ENCODE measurements at places on chromosomes 11 and 22.

GRCh38 chr11:34145073-34145472 lies 39.6 kb downstream of the NAT10 start:
- no peak for DNase-seq

DNA sequence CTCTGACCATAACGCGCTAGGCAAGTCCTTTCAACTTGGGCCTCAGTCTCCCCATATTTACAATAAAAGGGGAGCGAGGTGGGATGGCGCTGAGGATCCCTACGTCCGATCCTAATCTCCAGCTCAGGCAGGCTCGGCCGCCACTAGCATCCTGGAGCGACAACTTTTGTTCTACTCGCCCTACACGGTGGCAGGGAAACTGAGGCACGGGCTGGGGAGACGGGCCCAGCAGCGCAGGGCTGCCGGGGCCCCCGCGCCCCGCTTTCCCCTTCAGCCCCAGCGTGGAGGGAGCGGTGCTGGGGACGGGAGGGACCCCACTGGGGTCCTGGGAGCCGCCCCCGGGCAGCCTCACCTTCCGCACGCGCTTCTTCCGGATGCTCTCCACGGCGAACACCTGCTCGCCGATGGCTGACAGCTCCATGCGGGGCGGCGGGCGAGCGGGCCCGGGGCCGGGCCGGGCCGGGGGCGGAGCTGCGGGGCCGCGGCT lies 413 bp downstream of the CBX7 start:
- DNase-seq: no peak

GRCh38 chr22:39999144-39999757 lies 4.5 kb downstream of the FAM83F start:
- DNase-seq: no peak

DNA sequence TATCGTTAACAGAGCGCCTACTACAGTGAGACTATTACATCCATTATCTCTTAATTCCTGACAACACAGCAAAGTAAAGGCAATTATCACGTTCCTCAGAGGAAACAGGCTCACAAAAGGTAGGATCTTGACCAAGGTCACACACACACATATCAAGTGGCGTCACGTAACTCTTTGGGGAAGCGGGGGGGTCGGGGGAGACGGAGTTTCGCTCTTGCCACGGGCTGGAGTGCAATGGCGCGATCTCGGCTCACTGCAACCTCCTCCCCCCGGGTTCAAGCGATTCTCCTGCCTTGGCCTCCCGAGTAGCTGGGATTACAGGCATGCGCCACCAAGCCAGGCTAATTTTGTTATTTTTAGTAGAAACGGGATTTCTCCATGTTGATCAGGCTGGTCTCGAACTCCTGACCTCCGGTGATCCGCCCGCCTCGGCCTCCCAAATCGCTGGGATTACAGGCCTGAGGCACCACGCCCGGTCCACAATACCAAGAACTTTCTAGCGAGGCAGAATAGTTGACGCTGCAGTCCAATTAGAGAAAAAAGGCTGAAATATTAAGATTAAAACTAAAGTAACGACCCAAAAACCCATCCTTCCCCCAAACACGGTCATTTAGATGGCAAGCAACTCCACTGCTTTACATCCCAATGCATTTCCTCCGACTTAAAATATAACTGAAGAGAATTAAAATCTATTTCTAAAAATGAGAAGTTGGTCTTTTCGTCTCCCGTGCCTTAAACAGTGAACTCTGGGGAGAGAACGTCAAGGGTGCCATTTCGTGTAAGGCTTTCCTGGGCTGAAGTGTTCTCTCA lies 1.2 kb downstream of the DDX17 start:
- DNase-seq: peak; percentile 21

DNA sequence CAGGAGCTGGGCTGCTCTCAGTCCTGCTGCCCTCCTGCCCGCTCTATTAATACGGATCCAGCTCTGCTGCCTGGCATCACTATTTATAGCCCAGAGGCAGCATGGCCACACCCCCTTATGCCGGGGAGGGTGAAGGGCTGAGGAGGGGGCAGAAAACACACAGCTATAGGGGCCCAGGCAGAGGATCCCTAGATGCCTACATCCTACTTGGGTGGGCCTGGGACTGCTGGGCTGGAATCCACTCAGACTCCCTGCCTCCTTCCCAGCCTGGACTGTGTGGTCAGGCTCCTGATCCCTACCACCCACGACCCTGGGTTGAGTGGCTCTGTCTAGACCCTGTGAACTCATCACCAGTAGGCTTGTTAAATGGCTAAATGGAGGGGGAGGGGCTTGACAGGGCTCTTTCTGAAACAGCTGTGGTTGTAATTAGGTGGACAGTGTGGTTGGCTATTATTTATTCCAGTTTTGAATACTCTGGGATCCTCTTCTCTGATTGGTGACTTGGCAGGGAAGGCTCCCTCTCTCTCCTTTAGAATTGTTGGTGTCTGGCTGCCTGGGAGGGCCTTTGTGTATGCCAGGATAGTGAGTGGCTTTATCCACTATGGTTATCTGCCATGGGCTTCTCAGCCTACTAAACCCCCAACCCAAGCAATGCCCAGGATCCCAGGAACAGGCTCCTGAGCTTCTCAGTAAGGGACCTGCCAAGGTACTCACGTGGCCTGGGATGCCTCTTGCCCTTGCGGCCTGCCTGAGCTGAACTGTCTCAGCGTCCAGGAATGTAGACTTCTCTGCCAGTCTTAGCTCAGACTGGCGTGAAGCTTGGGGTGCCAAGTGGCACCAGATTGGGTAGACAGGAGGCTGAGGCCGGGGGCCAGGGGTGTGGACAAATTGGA lies 15.2 kb downstream of the PHLDB1 start:
- DNase-seq: peak; percentile 65

DNA sequence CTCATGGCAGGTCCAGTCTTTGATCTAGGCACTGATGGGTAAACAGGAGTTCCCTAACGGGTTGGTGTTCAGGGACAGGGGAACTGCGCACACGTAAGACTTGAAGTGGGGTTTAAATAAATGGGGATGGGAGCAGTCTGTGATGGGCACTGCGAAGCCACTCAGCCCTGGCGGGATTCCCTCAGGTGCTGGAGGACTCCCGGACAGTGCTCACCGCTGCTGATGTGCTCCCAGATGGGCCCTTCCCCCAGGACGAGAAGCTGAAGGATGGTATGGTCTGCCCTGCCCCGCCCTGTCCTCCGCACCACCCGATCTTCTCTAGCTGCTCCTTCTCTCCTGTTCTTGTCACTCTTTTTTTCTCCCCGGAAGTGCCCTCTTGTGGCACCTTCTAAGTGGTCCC lies 9.5 kb downstream of the CCDC134 start:
- DNase-seq: no peak

DNA sequence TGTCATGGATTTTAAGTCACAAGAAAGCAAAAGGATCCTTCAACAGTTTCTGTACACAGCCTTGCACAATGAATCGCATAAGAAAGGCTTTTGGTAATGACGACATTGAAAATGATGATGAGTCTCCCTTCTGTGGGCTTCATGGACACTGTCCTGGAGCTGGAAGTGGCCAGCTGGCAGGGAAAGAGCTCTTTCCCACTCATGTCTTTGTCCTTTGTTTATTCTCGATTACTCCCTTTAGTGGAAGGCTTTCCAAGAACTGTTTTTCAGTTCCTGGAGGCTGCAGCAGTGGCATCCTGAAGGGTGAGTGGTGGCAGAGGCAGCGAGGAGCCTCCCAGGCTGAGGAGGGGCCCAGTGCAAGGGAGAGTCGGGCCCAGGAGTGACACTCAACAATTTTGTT lies 505.2 kb downstream of the NTM start:
- DNase-seq: no peak

- no peak for DNase-seq
These were observed 41.5 kb upstream of the MYEOV start for GRCh38 chr11:69252490-69252837.

DNA sequence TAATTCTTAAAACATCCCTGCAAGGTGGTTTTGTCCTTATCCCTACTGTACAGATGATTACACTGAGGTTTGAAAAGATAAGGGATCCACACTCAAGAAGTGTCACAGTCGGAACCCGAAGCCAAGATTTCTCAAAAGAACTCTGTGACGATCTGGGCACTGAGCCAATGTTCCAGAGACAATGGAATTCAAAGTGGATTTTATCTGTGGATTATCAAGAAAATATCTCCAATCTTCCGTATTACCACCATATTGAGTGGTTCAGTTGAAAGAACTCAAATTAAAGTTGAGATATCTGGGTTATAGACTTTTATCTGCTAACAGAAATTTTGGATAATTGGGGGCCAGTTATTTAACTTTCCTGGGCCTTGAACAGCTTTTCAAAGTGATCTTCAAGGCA lies 100.0 kb upstream of the GRAMD1B start:
- no peak for DNase-seq

GRCh38 chr11:130400781-130401483 lies 27.5 kb downstream of the ADAMTS8 start:
- DNase-seq: no peak

DNA sequence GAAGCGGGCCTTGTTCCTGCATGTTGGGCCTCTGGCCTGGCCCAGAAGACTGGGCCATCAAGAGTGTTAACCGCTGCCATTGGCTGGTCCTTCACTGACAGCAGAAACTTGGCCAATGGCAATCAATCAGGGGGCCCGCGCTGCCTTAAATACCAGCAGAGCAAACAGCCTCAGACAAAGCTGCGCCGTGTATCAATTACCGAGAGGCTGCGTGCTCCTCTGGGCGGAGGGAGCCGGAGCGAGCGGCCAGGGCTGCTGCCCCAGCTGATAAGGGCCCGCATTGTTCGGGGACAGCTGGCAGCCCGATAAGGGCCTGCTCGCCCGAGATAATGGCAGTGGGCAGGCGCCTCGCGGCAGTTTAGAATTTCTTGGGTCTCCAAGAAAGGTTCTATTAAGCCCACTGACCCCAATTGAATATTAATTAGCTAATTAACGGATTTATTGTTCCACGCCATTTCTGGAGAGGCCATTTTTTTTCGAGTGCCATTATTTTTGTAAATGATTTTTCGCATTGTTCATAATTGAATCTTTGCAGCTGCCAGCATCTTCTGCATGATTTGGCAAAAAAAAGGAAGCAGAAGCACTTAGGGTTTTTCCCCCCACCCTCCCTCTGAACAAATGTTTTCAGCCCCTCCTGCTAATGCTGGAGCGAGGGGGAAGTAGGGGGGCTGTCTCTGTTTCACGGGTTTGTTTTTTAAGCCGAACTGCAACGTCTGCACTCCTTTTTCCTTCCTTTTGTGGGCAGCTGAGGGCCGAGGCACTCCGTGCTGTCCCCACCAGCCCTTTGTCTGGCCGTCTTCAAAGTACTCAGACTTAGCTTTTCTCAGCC lies 37.6 kb upstream of the RIC3 start:
- peak; percentile 95 for DNase-seq

GRCh38 chr22:31278626-31279326 lies 13.5 kb downstream of the PIK3IP1 start:
- no peak for DNase-seq

DNA sequence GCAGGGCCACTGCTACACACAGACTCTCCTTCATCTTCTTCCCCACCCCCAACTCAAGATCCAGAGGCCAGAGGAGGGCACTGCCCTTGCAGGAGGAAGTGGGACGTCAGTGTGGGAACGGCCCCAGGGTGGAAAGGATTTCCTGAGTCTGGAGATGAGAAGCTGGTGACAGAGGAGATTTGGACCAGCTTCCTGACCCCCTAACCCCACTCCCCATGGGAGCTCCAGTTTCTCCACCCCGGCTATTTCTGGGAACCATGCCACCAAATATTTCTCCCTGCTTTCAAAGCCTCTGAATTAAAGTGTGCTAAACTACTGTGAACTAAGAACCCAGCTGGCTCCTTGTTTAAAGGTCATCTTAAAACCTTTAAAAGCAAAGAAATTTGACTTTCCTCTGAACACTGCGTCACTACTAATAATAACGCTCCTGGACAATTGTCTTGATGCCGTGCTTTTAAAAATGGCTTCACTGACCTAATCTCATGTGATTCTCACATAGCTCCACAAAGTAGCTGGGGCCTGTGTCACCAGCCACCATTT lies 46.6 kb downstream of the CWC15 start:
- DNase-seq: peak; percentile 29

GRCh38 chr22:49948116-49948957 lies 12.2 kb upstream of the PIM3 start:
- DNase-seq: no peak

DNA sequence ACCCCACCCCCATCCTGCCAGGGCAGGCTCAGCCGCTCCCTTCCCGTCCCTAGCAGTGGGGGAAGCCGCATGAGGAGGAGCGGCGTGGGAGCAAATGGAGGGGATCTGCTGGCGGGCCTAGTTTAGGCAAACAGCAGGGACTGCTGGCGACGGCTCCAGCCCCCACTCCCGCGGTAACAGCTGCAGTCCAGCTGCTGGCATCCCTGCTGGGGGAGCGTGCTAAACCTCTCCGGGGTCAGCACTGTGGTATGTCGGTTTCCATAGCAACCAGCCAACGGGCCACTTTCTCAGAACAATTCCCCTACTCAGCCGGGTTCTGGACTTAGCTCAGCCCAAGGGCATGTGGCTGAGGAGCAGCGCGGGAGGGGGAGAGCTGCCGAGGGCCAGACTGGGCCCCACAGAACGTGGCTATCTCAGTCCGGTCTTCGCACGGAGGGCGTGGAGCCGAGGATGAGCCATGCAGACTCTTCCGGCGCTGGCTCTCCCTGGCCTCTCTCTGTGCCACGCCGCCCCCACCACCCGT lies 98.8 kb downstream of the PKNOX2 start:
- DNase-seq: peak; percentile 61

- no peak for DNase-seq
These were observed 387.5 kb downstream of the KCNA4 start for GRCh38 chr11:29629286-29629685.

DNA sequence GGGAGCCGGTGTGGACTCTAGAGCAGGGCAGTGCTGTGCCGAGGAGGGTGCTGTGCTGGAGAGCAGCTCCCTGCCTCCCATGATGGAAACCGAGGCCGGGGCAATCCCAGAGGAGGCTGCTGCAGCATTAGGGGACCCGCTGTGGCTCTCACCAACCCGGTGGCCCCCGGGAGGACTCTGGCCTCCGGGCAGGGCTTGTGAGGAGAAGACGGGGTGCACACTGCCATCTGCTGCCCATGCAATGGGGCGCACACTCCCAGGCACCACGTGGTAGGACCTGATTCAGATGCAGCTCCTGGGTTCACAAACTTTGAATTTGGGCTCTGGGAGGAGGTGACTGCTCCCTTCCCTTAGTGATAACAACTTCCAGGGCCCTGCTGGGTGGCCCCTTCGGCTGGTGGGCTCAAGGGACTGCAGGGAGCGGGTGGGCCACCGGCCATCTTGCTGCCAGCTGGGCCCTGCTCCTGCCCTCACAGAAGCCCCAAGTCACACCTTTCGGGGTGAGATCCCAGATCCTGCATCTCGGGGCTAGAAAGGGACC lies 93.8 kb upstream of the FGF3 start:
- no peak for DNase-seq

DNA sequence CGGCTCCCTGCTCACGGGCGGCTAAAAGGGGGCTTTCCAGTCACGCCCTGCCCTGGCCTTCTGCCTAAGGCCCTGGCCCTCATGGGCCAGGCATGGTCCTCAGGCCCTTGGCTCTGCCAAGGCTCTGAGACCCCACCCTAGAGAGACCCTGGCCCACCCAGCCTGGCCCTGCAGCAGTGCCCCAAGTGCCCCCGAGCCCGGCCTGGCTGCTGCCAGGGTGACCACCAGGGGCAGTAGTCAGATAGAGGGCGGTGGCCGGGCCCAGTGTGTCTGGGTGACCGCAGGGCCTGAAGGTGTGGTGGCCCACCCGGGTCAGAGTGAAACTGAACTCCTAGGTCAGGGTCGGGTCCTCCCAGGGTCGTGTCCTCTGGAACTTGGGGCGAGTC lies 29.4 kb upstream of the CCDC188 start:
- no peak for DNase-seq

- no peak for DNase-seq
These were observed 13.9 kb downstream of the NNMT start for GRCh38 chr11:114310095-114310494.

GRCh38 chr11:113289431-113290187 lies 24.8 kb upstream of the TTC12 start:
- DNase-seq: peak; percentile 67

GRCh38 chr11:17012712-17013547 lies 1.3 kb downstream of the PLEKHA7 start:
- peak; percentile 22 for DNase-seq

All from NCI-H2227 treated with DMSO at 0.1 percent for 48 hours (cell line).